ENCODE measurements at places on chromosomes 7 and 10.

DNA sequence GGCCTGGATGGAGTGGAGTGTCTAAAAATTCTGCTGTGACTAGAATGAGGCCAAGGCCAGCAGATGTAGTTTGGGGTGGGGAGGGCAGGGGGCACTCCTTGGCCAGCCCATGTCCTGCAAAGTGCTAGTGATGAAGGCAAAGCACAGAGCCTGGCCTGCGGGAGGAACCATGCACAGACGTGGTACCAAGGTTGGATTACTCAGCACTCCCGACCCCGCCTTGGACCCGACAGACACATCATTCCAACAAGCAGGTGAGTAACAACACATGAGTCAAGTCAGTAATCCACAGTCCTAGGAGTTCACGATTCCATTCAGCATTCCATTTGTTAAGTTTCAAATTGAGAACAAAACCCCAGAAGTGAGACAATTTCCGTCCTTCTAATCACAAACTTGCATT lies 317.3 kb downstream of the TCERG1L start:
- no peak for DNase-seq

DNA sequence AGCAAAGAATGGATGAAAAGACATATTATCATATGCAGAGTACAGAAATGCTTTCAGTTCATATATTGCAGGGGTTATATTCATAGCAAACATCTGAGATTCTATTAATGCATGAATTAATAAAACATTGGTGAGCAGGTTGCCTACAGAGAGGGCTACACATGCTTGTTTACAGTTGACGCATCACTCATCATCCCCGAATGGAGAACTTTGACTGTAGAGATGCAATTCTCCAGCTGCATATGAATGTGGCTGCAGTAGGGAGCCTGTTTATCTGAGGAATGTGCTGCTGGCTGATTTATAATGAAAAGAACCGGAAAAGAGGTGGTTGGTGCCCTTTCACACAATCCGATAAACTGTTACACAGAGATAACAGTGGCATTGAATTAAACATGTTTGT lies 116.5 kb downstream of the GRM3 start:
- no peak for DNase-seq

DNA sequence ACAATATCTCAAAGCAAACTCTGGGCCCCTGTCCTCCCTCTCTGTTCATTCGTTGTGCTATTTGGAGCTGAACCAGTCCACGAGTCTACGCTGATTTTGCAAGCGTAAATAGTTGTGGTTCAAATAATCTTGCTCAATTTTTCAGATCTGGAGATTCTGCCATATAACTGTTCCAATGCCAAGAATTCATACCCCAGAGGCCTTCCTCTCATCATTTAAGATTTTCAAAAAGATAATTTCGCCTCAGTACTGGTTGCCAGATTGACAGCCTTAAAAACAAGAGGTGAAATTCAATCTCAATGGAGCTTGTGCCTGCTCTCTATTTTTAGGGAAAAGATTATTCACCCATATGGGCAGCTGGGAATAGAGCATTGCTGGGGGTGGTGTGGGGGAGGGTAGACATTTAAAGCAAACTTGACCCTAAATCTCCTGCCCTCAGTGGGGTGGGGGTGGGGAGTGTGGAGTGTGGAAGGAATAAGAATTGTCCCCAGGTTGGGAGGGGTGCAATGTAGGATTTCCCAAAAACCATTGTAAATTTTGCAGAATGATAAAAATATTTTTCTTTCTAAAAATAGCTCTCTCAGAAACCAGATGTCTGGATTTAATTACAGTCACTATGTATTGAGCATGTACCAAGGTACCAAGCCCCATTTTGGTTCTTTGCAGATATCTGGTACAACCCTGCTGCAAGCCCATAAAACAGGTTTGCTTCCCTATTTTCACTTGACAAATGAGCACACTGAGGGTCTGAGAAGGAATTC lies 104.7 kb upstream of the EEPD1 start:
- no peak for DNase-seq

DNA sequence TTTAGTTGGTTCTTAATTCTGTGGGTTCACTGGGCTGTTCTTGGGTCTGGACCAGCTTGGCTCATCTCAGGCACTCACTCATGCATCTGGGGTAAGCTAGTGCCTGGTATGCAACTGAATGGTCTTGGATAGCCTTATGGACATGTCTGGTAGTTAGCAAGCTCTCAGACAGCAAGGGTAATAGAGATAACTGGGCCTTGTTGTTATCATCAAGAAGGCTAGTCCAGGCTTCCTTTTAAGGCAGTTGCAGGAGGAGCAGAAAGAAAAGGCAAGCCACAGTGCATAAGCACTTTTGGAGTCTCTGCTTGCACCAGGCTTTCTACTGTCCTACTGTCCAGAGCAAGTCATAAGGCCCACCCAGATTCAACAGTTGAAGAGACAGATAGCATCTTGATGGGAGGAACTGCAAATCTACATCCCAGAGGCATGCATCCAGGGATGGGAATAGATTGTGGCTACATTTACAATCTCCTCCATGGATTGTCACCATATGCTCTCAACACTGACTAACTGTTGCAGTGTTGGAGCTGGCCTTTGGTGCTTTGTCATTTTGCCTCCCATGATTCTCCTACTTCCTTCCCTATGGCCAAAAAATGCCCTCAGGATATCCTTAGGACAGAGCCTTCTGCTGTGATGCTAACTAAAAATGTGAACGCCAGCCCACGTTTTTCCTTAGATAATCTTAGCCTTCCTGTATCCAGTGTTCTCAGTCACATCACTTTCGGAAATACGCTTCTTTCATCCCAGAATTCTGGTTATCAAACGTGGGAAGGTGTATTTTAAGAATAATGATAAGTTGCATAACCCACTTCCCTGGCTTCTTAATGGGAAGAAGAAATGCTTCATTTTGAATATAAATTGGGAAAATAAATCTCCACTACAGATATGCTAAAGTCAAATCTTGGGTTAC lies 3.6 kb downstream of the GIMAP4 start:
- DNase-seq: no peak

- no peak for DNase-seq
Measured at GRCh38 chr10:117653170-117653515, 110.6 kb downstream of the EMX2 start.

GRCh38 chr7:127214956-127215718 lies 37.6 kb downstream of the GRM8 start:
- no peak for DNase-seq

GRCh38 chr7:22849172-22849571 lies 26.5 kb upstream of the TOMM7 start:
- no peak for DNase-seq

DNA sequence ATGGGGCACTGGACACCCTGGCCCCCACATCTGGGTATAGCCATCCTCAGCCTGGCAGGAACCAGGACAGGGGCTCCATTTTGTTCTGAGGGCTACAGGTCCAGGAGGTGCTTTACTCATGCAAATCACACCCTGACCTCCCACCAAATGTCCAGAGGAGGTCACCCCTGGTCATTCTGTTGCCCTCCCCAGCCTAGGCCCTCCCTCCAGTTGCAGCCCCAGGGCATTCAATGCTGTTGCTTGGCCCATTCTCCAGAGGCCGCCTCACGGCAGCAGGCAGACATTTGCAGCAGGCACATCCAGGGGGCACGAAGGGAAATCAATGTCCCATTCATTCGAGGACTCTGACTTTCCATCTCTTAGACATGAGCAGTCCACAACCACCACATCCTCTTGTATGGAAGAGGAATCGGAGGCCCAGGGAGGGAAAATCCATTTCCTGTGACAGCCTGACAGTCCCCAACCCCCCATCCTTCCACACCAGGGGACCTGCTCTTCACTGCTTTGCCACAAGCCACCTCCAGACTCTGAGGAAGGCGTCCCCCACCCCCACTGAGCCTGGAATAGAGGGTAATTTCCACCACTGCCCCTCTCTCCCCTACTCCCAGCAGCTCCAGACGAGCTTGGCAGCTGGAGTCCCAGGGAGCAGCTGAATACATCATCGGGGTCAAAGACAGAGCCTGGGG lies 76.2 kb upstream of the UNC5B start:
- DNase-seq: no peak

DNA sequence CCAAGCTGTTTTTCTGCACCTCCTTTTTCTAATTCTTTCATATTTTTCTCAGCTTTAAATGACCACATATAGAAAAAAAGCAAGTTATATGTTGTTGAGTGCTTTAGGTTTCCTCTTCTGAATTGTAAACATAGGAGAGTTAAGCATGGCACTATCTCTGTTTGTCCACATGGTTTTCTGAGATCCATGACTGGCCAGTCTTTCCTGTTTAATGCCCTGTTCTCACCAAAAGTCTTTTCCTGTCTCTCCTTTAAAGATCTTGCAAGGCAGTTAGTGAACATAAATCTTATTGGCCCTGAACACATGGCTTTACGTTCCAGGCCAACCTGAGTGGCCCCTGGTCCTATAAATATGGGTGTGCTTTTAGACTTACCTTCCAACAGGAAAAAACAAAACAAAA lies 19.4 kb downstream of the TRPV5 start:
- DNase-seq: no peak

All from coronary artery (tissue), 2 donors.